Fibroblast of skin of back (primary cell): ENCODE measurements at places on chromosomes 16 and 17.

- no peak for DNase-seq
These were observed 6.4 kb downstream of the KRT38 start for GRCh38 chr17:41434415-41434814.

GRCh38 chr16:80526418-80527061 is 14.3 kb upstream of the DYNLRB2 start:
- DNase-seq = peak; percentile 63

GRCh38 chr17:75144816-75145512 is 9.3 kb downstream of the JPT1 start:
- no peak for DNase-seq

- DNase-seq = peak; percentile 14
These were observed 22.6 kb upstream of the MGAT5B start for GRCh38 chr17:76845541-76846017.

DNA sequence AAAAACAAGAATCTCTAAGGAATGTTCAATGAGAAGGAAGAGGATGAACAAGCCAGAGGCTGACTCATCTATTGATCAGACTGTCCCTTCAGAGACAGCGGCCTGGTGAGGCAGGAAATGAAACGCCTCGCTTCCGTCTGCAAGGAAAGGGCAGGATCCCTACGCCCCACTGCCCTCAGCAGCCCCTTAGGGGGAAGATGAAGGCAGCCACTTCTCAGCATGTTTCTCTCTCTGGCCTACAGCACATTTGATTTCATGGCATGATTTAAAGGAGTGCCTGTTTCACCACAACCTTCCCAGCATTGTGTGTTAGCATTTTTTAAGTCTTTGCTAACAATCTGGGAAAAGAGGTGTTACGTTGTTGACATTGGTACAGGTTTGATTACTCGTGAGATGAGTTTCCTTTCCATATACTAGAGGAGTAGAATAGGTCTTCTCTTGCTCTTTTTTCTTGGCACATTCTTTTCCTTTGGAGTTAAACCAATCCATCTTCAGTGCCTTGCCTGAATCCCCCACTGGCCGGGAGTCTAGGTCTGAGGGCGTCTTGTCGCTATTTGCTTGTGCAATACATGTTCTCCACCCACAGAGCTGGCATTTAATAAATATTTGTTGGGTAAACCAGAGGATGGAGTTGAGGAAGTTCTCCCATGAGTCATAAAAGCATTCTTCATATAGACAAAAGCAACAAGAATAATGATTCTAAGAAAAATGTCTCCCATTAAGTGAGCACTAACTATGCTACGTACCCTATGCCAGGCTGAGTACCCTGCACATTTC is 47.4 kb downstream of the RBFOX3 start:
- peak; percentile 38 for DNase-seq

- DNase-seq = no peak
These were observed 72.8 kb downstream of the RPH3AL start for GRCh38 chr17:279776-280175.

GRCh38 chr17:75364078-75364477 is 41.4 kb downstream of the GRB2 start:
- DNase-seq = peak; percentile 81

GRCh38 chr16:67068212-67068753 is 39.3 kb downstream of the CBFB start:
- DNase-seq = peak; percentile 20

DNA sequence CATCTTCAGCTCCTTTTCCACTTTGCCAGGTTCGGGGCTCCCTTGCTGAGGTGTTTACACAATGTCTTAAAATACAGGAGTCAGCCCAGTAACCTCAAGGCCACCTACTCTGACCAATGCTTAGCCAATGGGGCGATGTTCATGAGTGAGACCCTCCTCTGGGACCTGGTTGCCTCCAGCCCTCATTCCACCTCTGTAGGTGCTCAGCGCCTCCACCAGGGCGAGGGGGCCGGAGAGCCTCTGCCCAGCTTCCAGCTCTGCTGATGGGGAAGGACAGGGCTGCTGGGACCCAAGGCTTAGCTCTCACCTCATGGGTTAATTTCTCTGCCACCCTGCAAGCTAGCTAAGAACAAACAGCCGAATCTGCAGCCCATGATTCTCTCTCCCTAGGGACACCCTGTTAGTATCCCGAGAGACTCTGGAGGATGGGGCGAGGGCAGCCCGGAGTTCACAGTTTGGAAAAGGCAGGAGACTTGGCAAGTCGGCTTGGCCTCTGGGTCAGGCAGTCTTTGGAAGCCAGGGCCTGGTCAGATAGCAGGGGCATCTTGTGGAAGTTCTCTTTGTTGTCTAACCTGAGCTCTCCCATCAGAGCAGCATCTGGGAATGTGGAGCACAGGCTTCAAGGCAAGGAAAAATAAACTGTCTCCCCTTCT is 16.2 kb downstream of the SRCIN1 start:
- DNase-seq = no peak

- no peak for DNase-seq
These were observed 2.1 kb upstream of the MRC2 start for GRCh38 chr17:62625184-62625869.

GRCh38 chr17:38900978-38901656 is 24.3 kb upstream of the LASP1NB start:
- peak; percentile 93 for DNase-seq
